Activated CD4-positive, alpha-beta T cell treated with anti-CD3 and anti-CD28 coated beads, Interleukin-2, amount 10 ng/mL, durations not matched to agents 7 days and 5 days (primary cell): ENCODE measurements at places on chromosomes 1 and 21. TPM values are rescaled to one million over a fixed set of nuclear protein-coding genes. Genes with fewer than 3 reads are reported as not detected.
A peak's percentile ranks its signal among the peaks of the same experiment; 100 is the strongest.

NES gene
- not detected for total RNA-seq

CCDC30 gene
- total RNA-seq, result 1.4 TPM

DDR2 gene
- 0.02 TPM for total RNA-seq

- no peak for DNase-seq
- H3K4me1 ChIP-seq, result peaks cover 3% of the 10 kb centered on the region
- no peaks in the 10 kb centered on the region for H3K27me3 ChIP-seq
These were observed 160.8 kb downstream of the DISP1 start for GRCh38 chr1:222975472-222976122.

DNA sequence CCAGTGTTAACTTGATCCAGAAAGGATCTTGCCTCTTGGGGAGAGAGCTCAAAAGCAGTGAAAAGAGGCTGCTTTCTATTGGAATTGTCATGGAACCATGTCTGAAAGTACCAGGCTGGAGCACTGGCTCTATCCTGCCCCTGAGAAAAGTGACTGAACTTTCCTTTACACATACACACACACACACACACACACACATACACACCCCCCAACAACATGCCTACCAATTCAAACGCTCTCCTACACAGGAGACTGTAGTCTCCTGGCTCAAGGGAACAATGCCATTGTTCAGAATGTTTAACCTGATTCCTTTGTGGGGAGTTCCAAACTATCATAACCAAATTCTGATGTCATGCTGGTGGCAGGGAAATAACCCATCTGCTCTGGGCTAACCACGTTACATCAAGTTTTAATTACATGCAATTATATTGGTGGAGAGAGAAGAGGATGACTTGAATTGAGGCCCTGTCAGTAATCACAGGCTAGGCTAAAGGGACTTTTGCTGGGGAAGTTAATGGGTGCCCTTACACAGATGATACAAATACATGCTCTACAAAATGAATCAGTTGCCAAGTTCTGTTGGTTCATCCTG, 52.3 kb upstream of the DUSP10 start:
- H3K36me3 ChIP-seq, result no peaks in the 10 kb centered on the region
- no peak overlapping the region for H3K4me3 ChIP-seq
- no peaks in the 10 kb centered on the region for H3K27me3 ChIP-seq
- DNase-seq, result no peak

DNA sequence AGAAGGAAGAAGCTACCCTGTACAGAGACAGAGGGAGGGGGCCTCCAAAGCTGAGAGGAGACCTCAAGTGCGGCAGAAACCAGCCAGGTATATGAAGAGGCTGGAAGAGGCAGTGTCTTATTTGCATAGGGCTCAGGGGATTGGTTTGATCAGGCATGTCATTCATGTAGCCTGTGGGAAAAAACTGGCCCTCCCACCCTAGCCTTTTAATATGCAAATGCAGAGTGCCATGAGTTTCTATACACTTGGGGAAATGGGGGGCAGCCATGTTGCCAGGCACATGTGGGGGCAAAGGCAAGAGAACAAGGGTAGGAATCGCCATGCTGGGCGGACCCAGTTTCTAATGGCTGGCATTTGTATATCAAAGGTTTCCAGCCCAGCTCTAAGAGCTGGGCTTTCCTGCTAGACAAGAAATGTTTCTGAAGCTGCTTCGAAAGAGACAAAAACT, 172.7 kb downstream of the RASAL2 start:
- no peaks in the 10 kb centered on the region for H3K4me1 ChIP-seq
- H3K27ac ChIP-seq, result no peak overlapping the region
- H3K36me3 ChIP-seq, result no peaks in the 10 kb centered on the region
- no peak overlapping the region for H3K4me3 ChIP-seq
- no peak for DNase-seq

- peaks cover 65% of the 10 kb centered on the region for H3K27me3 ChIP-seq
- H3K27ac ChIP-seq, result peak overlapping the region; percentile 42
- H3K4me1 ChIP-seq, result peaks cover 26% of the 10 kb centered on the region
- peak overlapping the region; percentile 70 for H3K4me3 ChIP-seq
These were observed 1.7 kb upstream of the RIPK4 start for GRCh38 chr21:41768437-41769042.

- H3K4me1 ChIP-seq, result peaks cover 55% of the 10 kb centered on the region
- peak overlapping the region; percentile 94 for H3K27ac ChIP-seq
- H3K27me3 ChIP-seq, result peaks cover 7% of the 10 kb centered on the region
- DNase-seq, result peak; percentile 34
- peaks cover 46% of the 10 kb centered on the region for H3K36me3 ChIP-seq
These were observed 554 bp downstream of the ZNF281 start for GRCh38 chr1:200409203-200409760.

DNA sequence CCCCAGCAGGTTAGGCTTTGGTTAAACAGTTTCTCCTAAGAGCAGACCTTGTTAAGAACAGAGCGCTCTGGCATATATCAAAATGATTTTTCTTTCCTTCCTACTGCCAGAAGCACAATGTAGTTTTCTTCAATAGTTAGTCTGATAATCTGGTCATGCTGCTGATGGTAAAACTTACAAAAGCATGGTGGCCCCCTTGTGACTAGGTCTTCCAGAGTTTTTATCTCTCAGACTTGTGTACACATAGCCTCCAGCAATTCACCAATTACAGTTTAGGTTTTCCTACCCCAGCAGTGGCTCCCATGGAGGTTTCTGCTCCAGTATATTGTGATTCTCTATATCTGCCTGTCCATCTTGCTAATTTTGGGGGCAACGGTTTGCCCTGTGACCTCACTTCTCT, 73.3 kb upstream of the DPH5 start:
- H3K4me3 ChIP-seq, result no peak overlapping the region
- DNase-seq, result no peak
- no peak overlapping the region for H3K27ac ChIP-seq
- no peaks in the 10 kb centered on the region for H3K27me3 ChIP-seq
- H3K4me1 ChIP-seq, result peaks cover 8% of the 10 kb centered on the region

GRCh38 chr21:41722052-41723018, 44.5 kb downstream of the RIPK4 start:
- no peak for DNase-seq
- H3K27me3 ChIP-seq, result peaks cover 21% of the 10 kb centered on the region
- H3K36me3 ChIP-seq, result no peaks in the 10 kb centered on the region

GRCh38 chr1:155982106-155982505, 3.8 kb upstream of the ARHGEF2 start:
- peaks cover 11% of the 10 kb centered on the region for H3K36me3 ChIP-seq
- no peak for DNase-seq
- no peaks in the 10 kb centered on the region for H3K27me3 ChIP-seq
- H3K27ac ChIP-seq, result peak overlapping the region; percentile 66

GRCh38 chr1:155010211-155010918, 7.8 kb downstream of the ZBTB7B start:
- peaks cover 53% of the 10 kb centered on the region for H3K36me3 ChIP-seq
- H3K27ac ChIP-seq, result peak overlapping the region; percentile 92
- H3K4me3 ChIP-seq, result peak overlapping the region; percentile 99
- no peaks in the 10 kb centered on the region for H3K27me3 ChIP-seq
- H3K4me1 ChIP-seq, result peaks cover 74% of the 10 kb centered on the region

- peaks cover 67% of the 10 kb centered on the region for H3K4me1 ChIP-seq
- H3K36me3 ChIP-seq, result peaks cover 81% of the 10 kb centered on the region
- no peaks in the 10 kb centered on the region for H3K27me3 ChIP-seq
- peak overlapping the region; percentile 8 for H3K4me3 ChIP-seq
- peak overlapping the region; percentile 88 for H3K27ac ChIP-seq
These were observed 15.9 kb downstream of the DUSP10 start for GRCh38 chr1:221725735-221726672.

DNA sequence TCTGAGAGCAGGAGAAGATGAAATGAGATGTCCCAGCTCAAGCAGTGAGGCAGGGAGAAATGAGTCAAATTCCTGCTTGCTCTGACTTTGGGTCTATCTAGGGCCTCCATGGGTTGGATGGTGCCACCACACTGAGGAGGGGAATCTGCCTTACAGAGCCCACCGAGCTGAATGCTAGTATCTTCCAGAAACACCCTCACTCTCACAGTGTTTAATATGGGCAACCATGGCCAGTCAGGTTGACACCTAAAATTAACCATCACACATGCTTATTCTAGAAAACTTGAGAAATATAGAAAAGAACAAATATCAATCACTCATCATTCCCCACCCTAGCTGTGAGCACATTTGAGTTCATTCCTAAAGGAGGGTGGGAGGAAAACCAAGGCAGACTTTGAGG, 29.4 kb upstream of the FHAD1 start:
- DNase-seq, result no peak
- no peak overlapping the region for H3K4me3 ChIP-seq
- no peak overlapping the region for H3K27ac ChIP-seq
- peaks cover 23% of the 10 kb centered on the region for H3K27me3 ChIP-seq
- H3K36me3 ChIP-seq, result no peaks in the 10 kb centered on the region

GRCh38 chr1:235357485-235358373, 9.5 kb upstream of the TBCE start:
- no peak overlapping the region for H3K4me3 ChIP-seq
- H3K27ac ChIP-seq, result no peak overlapping the region
- H3K36me3 ChIP-seq, result no peaks in the 10 kb centered on the region
- no peak for DNase-seq
- no peaks in the 10 kb centered on the region for H3K4me1 ChIP-seq

DNA sequence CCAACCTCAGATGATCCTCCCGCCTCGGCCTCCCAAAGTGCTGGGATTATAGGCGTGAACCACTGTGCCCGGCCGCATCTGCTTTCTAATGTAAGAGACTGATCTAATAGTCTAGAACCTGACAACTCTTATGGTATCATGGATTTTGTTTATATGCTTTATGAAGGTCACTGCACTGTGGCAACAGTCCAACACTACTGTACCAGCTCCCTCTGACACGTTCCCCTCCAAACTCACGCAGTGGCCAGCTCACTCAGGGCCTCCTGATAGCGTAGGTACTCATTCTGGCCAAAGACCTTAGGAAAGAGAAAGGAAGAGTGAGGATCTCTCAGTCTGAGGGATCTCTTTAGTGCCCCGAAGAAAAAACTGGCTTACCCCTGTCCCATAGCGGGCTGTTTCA, 6.0 kb upstream of the CFAP141 start:
- no peak overlapping the region for H3K4me3 ChIP-seq
- no peaks in the 10 kb centered on the region for H3K27me3 ChIP-seq
- H3K27ac ChIP-seq, result no peak overlapping the region
- peaks cover 52% of the 10 kb centered on the region for H3K36me3 ChIP-seq

GRCh38 chr1:104341944-104342343, 592.2 kb downstream of the AMY1C start:
- H3K4me3 ChIP-seq, result no peak overlapping the region
- H3K27ac ChIP-seq, result no peak overlapping the region
- H3K36me3 ChIP-seq, result no peaks in the 10 kb centered on the region
- no peaks in the 10 kb centered on the region for H3K27me3 ChIP-seq
- no peak for DNase-seq

DNA sequence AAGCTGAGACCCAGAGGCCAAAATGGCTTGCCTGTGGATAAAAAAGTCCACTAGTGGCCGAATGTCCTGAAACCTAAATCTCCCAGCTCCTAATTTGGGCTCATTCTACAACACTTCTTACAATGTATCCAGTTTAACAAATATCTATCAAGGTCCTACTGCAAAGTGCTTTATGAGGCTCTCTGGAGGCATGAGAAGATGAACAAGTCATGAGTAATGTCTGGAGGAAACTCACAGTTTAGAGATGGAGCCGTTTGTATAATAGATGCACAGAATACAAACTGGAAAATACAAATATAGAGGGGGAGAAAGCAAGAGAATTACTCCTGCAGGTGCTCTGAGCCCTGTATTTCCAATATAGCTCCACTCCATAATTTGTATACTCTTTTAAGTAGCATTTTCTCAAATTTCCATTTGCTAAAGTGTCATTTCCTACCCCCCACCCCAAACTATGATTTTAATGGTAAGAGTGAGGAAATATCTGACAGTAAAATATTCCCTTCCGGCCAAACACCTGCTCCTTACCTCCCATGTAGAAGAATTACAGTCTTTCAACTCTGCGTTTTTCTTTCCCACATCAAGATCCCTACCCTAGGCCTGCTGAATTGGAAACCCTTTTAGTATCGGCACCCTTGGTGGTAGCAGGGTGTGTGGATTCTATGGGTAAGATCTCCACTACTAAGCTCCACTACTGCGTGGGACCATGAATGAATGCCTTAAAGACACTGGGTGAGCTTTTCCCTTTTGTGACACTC, 3.3 kb upstream of the ADAMTS5 start:
- no peaks in the 10 kb centered on the region for H3K4me1 ChIP-seq
- H3K36me3 ChIP-seq, result no peaks in the 10 kb centered on the region

GRCh38 chr1:234538062-234538731, 59.2 kb upstream of the TARBP1 start:
- H3K4me1 ChIP-seq, result peaks cover 5% of the 10 kb centered on the region
- no peaks in the 10 kb centered on the region for H3K36me3 ChIP-seq
- H3K4me3 ChIP-seq, result no peak overlapping the region
- no peaks in the 10 kb centered on the region for H3K27me3 ChIP-seq
- H3K27ac ChIP-seq, result no peak overlapping the region

GRCh38 chr1:198597690-198598430, 41.0 kb upstream of the PTPRC start:
- H3K27ac ChIP-seq, result peak overlapping the region; percentile 61
- H3K36me3 ChIP-seq, result peaks cover 59% of the 10 kb centered on the region
- H3K27me3 ChIP-seq, result no peaks in the 10 kb centered on the region
- H3K4me1 ChIP-seq, result peaks cover 67% of the 10 kb centered on the region

GRCh38 chr21:42495765-42496119, 282 bp downstream of the RSPH1 start:
- H3K4me1 ChIP-seq, result peaks cover 24% of the 10 kb centered on the region
- peak overlapping the region; percentile 84 for H3K4me3 ChIP-seq
- DNase-seq, result no peak
- peaks cover 6% of the 10 kb centered on the region for H3K27me3 ChIP-seq
- H3K36me3 ChIP-seq, result no peaks in the 10 kb centered on the region

DNA sequence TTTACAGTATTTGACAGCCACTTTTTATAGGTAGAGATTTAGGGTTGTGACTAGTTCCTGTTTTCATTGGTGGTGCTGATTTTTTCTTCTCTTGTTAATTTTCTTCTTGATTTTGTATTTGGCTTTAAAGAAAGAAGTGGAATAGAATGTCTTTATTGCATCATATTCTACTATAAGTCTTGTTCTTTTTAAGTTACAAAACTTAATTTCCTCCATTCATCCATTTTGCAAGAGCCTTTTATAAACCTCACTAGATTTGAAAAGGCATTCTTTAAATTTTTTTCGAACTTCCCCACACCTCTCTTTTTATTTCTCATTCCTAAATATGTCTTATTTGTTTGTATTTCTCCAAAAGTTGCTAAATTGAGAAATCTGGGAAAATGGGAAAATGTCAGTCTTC, 1368.6 kb upstream of the ADGRL4 start:
- H3K27me3 ChIP-seq, result no peaks in the 10 kb centered on the region
- no peak overlapping the region for H3K4me3 ChIP-seq
- H3K27ac ChIP-seq, result no peak overlapping the region
